ENCODE measurements at places on chromosomes 7 and 10.

DNA sequence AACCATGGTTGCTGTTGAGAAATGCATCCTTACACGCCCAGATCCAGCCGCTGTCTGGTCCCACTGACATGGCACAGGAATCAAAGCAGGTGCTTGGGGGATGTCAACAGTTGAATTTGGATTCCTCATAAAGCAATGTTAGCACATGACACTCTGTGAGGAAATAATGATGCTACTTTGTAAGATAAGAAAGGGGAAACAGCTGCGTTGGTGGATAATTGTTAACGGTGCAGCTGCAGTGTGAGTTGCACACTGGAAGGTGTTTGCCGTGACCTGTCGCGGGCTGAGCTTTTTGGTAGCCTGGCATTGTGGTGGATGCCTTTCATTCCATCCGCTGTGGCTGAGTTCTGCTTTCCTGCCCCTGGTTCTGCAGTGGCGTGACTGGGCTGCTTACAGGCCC is 113.9 kb downstream of the MGMT start:
- no peak for DNase-seq

DNA sequence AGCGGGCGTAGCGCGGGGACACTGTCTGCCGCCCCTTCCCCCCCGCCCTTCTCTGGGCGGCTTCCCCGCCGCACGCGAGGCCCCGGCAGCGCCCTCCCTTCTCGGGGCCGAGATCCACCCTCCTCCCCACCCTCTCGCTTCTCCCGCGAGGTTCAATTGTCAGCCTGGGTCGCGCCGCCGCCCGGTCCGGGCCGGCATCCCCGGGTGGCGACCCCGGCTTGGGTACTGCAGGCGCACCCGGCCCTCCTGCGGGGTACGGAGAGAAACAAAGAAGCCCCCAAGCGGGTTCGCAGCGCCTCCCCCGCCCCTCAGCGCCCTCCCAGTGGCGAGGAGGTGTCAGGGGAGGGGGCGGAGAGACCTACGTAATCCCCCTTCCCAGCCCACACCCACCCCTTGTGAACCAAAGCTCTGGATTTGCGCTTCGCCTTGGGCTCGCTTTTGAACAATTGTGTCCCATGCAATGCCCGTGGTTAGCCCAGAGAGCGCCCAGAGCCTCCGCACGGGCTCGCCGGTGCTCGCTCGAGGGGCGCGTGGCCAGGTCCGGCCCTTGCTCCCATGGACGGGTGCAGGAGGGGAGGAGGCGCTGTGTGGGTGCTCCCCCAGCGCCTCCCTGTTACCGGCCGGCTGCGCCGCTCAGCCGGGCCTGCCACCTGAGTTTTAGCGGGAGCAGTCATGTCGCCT is 634 bp downstream of the HECW1 start:
- no peak for DNase-seq

DNA sequence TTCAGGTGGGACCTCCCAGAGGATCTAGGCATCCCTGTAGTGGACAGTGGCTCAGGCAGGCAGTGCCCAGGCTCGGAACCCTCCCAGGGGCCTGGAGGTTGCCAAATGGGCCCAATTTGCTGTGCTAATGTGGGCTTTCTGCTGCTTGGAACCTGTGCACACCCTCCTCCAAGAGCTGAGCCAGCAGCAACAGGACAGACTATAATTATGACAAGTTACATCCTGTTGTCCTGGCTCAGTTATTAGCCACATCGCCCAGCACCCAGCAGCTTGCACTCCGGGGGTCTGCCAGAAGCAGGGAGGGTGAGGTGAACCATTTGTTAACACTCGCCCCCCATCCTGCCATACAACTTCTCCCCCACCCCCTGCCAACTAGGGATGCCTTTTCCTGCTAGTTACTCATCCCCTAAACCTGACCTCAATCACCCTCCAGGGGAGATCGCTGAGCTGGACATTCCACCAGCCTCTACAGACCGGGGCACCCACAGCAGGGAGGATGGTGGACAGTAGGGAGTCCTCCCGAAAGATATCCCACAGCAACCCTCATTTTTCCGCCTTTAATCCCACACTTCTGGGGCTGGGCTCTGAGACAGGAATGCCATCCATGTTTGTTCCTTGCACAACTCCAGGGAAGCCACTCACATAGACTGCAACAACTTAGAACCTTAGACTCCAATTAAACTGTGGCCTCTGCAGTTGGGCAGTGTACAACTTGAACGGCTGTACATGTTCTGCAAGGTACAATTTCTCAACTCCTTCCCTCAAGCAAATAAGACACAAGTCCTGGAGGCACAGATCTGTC is 7.9 kb upstream of the MYL10 start:
- no peak for DNase-seq

GRCh38 chr10:5466451-5467206 is 32.7 kb downstream of the CALML5 start:
- DNase-seq, result no peak

DNA sequence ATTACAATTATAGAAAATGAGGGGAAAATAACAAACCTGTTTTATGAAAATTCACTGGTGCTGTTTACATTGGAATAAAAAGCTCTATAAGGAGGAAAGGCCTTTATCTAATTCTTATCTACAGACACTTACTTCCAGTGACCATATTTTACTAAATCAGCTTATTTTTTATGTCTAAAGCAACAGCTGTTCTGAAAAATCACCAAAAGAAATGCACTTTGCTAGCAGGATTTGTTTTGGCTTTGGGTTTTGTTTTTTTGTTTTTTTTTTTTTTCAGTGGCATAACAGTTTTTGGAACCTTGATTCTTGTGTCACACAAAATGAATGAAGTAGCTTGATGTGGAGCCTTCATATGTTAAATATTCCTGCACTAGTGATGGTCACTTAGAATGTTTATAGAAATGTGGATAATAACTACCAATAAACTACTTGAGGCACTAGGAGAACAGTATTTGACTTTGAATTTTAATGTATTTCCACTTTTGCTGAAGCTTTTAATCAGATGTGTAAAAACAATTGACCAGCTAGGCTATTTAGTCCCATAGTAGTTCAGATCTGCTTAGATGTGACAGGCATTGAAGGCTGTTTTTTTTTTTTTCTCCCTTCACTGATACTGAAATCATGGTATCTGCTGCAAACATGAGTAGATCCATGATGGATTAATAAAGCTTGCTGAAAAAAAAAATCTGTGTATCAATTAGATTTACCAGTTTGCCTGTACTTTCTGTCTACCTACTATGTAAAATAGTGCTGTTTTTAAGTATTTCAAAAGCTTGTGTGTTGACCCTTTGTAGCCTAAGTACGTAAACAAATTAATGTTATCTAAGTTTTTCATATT is 2.8 kb downstream of the ARL4A start:
- no peak for DNase-seq

- no peak for DNase-seq
Measured at GRCh38 chr7:12573885-12574284, 3.4 kb downstream of the SCIN start.

DNA sequence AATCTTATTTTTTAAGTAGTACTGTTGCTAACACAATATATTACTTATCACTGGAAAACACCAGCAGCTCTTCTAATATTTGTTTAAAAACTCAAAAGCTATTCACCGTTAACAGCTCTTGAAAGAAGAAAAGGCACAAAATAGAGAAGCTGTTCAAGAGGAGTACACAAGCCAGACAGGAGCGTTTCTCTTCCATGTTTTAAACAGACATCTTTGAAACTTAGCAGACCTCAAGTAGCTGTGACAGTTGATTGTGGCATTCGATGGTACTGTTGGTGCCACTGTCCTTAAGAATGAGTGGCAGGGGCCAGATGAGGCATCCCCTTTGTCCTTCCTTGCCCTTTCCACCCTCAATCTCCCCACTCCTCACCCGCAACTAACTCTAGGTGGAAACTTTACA is 81.6 kb upstream of the PRR15 start:
- DNase-seq, result no peak

DNA sequence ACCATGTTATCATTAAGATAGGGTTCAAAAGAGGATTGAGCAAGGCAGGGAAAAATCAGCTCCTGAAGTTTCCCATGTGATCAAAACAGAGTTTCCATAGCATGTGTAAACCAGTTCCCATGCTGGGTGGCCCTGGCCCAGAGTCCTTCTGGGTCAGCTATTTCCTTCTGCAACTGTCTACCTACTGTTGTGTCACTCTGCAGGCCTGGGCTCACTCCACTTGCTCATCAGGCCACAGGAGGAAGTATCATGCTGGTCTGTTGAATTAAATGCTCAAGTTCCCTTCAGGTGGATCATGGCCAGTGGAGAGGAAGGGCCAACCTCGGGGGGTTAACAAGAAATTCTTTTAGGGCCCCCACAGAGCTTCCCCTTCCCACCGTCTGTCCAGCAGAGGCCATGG is 104.7 kb downstream of the GFRA1 start:
- no peak for DNase-seq

DNA sequence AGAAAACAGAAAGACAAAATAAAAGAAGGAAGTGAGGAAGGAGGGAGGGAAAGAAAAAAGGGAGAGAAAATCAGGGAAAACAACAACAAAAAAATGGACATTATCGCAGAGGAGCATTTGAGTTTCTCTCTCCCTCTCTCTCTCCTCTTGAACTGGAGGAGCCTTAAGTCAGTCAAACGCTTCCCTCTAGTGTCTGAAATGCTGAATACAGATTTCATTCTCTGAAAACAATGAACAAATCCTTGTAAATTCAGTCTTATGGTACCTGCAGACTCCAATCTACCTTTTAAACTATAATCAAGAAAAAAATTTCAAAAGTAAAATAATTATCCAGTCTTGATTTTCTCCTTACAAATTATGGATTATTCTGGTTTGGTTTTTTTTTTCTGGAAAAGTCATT is 89.2 kb upstream of the PFKP start:
- no peak for DNase-seq

GRCh38 chr7:137661634-137662033 is 185.1 kb downstream of the DGKI start:
- no peak for DNase-seq

- DNase-seq, result no peak
Measured at GRCh38 chr7:130986261-130986690, 252.3 kb upstream of the KLF14 start.

- no peak for DNase-seq
Measured at GRCh38 chr10:68231817-68232251, at the start of gene ATOH7. TSS of gene ATOH7 (minus strand) at chr10:68232113. CDS start at chr10:68231677, 436 bp downstream.

GRCh38 chr10:99560277-99561126 is 27.8 kb downstream of the NKX2-3 start:
- no peak for DNase-seq

DNA sequence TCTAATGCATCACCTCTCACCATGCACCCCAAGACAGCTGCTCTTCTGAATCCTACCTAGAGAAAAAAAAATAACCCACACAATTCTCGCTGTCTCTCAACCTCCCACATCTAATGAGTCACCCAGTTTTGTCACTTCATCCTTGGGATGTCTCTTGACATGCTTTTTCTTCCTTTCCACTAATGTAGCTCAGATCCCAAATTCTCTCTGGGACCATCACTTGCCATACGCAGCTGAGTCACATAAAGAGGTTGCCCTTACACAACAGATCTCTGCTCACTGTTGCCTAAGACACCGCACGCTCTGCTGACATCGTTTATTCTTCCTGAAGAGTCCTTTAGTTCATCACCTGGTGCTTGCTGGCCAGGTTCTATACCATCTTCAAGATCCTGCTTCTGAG is 606.0 kb upstream of the GALNT17 start:
- DNase-seq, result no peak

DNA sequence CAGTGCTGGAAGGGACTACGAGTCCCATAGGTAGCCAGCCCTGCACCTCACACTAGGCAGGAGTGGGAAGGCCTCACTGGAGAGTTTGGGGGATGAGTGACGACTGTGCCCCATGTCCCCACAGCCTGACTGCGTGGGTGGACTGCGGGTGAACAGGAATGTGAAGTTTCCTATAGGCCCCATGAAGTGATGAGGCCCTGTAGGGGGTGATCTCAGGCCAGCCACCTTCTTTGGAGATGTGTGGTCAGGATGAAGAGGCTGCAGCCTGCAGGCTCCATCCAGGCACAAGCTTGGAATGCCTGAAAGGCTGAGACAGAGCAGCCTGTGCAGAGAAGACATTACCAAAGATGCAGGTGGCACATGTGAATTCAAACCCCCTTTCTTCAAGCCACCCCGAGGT is 94.9 kb downstream of the CPXM2 start:
- DNase-seq, result no peak

DNA sequence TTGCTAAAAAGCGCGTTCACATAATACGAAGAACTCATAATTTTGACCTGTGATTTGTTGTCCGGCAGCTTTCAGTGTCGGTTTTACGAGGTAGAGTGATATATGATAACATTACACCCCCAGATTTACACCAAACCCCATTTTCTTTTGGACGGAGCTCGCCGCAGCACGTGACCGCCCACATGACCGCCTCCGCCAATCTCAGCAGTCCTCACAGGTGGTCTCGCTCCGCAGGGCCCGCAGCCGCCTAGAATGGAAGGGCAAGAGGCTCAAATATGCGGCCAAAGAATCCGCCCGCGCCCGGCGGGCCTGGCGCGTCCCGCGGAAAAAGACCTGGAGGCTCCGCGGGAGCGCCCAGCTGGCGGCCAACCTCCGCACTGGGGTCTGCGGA is at the start of gene HOXA7:
HOXA7 (minus strand) TSS at position 168 of the 391 bp plus-strand sequence; CDS start at position 38, 130 bp downstream.
- DNase-seq, result no peak

DNA sequence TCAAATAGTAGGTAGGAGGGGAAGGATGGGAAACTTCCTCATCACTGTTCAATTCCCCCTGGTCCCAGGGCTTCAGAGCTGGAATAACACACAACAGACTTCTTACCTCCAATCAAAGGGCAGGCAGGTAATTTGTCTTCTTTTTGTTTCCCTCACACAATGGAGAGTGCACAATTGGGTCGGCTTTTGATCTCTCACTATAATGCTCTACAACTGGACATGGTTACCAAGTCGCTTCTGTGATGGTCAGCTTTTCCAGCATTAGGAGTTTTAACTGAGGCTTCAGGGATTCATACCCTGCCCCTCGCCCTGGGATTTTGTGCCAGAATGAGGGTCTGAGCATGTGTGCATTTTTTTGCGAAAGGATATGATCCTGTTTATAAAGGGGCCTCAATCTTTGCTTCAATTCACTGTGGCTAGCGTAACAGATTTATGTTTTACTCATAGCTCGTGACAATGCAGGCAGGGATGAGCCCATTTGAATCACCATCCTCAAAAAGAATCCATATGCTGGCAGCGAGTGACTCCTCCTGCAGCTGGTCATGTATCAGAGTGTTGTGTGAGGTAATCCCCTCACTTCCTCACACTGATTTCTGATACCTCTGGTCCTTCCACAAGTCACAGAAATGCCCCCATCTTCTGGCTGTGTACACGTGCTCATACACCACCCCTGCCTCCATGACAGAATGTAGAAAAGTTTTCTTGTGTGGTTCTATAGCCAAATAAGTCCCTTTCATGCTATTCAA is 189.6 kb downstream of the CTTNBP2 start:
- DNase-seq, result no peak

DNA sequence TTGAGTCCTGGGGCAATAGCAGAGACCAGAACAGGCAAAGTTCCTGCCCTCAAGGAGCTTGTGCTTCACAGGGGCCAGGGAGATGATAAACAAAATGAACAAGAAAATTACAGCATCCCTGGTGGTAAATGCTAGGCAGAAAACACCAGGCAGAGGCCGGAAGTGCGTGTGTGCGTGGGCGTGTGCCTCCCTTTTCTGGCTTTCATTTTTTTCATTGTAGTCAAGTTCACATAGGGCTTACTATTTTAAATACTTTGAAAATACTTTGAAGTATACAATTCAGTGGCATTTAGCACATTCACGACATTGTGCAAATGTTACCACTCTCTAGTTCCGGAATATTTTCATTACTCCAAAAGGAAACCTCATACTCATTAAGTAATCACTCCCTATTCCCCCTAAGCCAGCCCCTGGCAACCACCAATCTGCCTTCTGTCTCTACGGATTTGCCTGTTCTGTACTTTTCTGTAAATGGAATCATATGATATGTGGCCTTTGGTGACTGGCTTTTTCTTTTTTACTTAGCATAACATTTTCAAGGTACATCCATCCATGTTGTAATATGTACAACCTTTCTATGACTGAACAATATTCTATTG is 88.1 kb upstream of the PDCD4 start:
- no peak for DNase-seq

GRCh38 chr7:94182721-94183120 is 178.6 kb upstream of the BET1 start:
- DNase-seq, result no peak
